ENCODE measurements at places on chromosomes 2 and 18. TPM values are rescaled to one million over a fixed set of nuclear protein-coding genes. Genes with fewer than 3 reads are reported as not detected.

The PLEK gene
- total RNA-seq = 0.56 TPM

The LYG2 gene
- not detected for total RNA-seq

The TPO gene
- total RNA-seq = not detected

The NTSR2 gene
- total RNA-seq = not detected

The IGFBP5 gene
- 2.5 TPM for total RNA-seq

The KCNF1 gene
- not detected for total RNA-seq

The GALNT1 gene
- 49.6 TPM for total RNA-seq

The SLC14A1 gene
- 0.20 TPM for total RNA-seq

The FRZB gene
- not detected for total RNA-seq

GRCh38 chr2:229660951-229661350 lies 53.4 kb downstream of the DNER start:
- H3K4me1 ChIP-seq = no peaks in the 10 kb centered on the region
- H3K4me3 ChIP-seq = no peak overlapping the region
- no peak for DNase-seq
- H3K36me3 ChIP-seq = no peaks in the 10 kb centered on the region
- no peak overlapping the region for H3K27ac ChIP-seq

- H3K36me3 ChIP-seq = no peaks in the 10 kb centered on the region
- no peak overlapping the region for H3K4me3 ChIP-seq
- H3K27ac ChIP-seq = no peak overlapping the region
- no peaks in the 10 kb centered on the region for H3K27me3 ChIP-seq
- H3K4me1 ChIP-seq = no peaks in the 10 kb centered on the region
Measured at GRCh38 chr2:157043786-157044185, 213.7 kb upstream of the GALNT5 start.

- no peak for DNase-seq
- no peaks in the 10 kb centered on the region for H3K4me1 ChIP-seq
- no peak overlapping the region for H3K4me3 ChIP-seq
- no peaks in the 10 kb centered on the region for H3K36me3 ChIP-seq
- H3K27me3 ChIP-seq = peaks cover 12% of the 10 kb centered on the region
Measured at GRCh38 chr2:120599656-120600055, 136.0 kb upstream of the GLI2 start.

- H3K4me3 ChIP-seq = no peak overlapping the region
- no peaks in the 10 kb centered on the region for H3K27me3 ChIP-seq
- no peaks in the 10 kb centered on the region for H3K36me3 ChIP-seq
- H3K4me1 ChIP-seq = peaks cover 52% of the 10 kb centered on the region
- no peak overlapping the region for H3K27ac ChIP-seq
Measured at GRCh38 chr2:230910546-230911177, 14.4 kb downstream of the GPR55 start.

- no peak for DNase-seq
- no peaks in the 10 kb centered on the region for H3K36me3 ChIP-seq
- H3K27me3 ChIP-seq = peaks cover 23% of the 10 kb centered on the region
- no peaks in the 10 kb centered on the region for H3K4me1 ChIP-seq
- no peak overlapping the region for H3K27ac ChIP-seq
- no peak overlapping the region for H3K4me3 ChIP-seq
Measured at GRCh38 chr2:113124181-113124961, 3.0 kb upstream of the IL1RN start.

- DNase-seq = no peak
- H3K27me3 ChIP-seq = no peaks in the 10 kb centered on the region
- H3K4me3 ChIP-seq = no peak within 1 kb of the TSS
- H3K36me3 ChIP-seq = no peaks in the 10 kb centered on the region
- H3K4me1 ChIP-seq = no peaks in the 10 kb centered on the region
Measured at GRCh38 chr2:232525791-232526371, at the start of gene CHRND. Gene CHRND (plus strand): TSS chr2:232526160. CDS start chr2:232526216, 56 bp downstream.

- H3K27ac ChIP-seq = no peak overlapping the region
- H3K4me1 ChIP-seq = no peaks in the 10 kb centered on the region
- no peak for DNase-seq
- H3K4me3 ChIP-seq = no peak overlapping the region
Measured at GRCh38 chr2:89784960-89785359, 1093.5 kb downstream of the RPIA start.

GRCh38 chr18:48330016-48330991 lies 78.9 kb downstream of the ZBTB7C start:
- no peak overlapping the region for H3K27ac ChIP-seq
- no peak for DNase-seq
- H3K27me3 ChIP-seq = peaks cover 18% of the 10 kb centered on the region
- H3K4me1 ChIP-seq = no peaks in the 10 kb centered on the region

- no peaks in the 10 kb centered on the region for H3K36me3 ChIP-seq
- no peak overlapping the region for H3K27ac ChIP-seq
- no peak for DNase-seq
- H3K4me1 ChIP-seq = no peaks in the 10 kb centered on the region
- H3K4me3 ChIP-seq = no peak overlapping the region
Measured at GRCh38 chr18:24055009-24055804, 40.7 kb downstream of the TTC39C start.

GRCh38 chr18:8705961-8706790 lies 820 bp downstream of the MTCL1 start:
- H3K27ac ChIP-seq = no peak overlapping the region
- DNase-seq = peak; percentile 32
- H3K4me3 ChIP-seq = peak overlapping the region; percentile 52

- no peak overlapping the region for H3K27ac ChIP-seq
- H3K27me3 ChIP-seq = no peaks in the 10 kb centered on the region
- no peak overlapping the region for H3K4me3 ChIP-seq
- H3K36me3 ChIP-seq = no peaks in the 10 kb centered on the region
Measured at GRCh38 chr2:224062481-224063297, 23.6 kb upstream of the SERPINE2 start.

DNA sequence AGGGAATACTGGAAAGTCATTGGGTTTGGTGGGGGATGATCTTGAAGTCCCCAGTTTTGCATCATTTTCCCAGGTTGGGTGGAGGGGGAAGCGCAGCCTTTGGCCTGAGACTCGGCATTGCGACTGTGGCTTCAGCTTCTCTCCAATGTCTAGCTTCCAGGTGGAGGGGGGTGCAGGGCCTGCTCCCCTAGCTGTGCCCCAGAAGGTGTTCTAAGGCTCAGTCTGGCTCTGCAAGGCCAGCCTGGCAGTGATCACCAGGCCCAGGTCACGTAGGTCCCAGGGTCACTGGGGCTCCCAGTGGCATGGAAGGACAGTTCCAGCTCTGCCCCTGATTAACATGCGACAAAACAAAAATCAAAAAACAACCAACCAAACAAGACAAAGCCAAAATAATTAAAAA lies 56.9 kb upstream of the HAAO start:
- H3K36me3 ChIP-seq = no peaks in the 10 kb centered on the region
- no peak for DNase-seq
- H3K4me1 ChIP-seq = peaks cover 3% of the 10 kb centered on the region
- no peak overlapping the region for H3K27ac ChIP-seq
- H3K27me3 ChIP-seq = no peaks in the 10 kb centered on the region

DNA sequence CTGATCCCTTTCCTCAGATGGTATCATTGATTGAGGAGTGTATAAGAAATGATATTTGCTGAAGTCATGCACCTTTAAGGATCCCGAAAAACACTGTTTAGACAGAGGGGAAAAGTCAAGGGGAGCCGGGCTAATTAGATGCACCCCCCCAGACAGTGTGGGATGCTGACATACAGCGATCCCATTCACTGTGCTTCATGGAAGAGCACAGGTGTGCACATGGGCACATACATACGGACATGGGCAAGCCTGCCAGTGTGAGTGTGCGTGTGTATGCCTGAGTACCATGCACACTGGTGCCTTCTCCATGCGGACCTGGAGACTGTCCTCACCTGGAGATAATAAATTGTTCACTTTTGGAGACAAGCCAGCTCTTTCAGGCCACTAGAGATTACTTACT lies 22.6 kb downstream of the MEIS1 start:
- H3K4me3 ChIP-seq = no peak overlapping the region
- no peak for DNase-seq
- no peak overlapping the region for H3K27ac ChIP-seq
- no peaks in the 10 kb centered on the region for H3K4me1 ChIP-seq
- no peaks in the 10 kb centered on the region for H3K36me3 ChIP-seq

- peak overlapping the region; percentile 57 for H3K27ac ChIP-seq
- peaks cover 31% of the 10 kb centered on the region for H3K36me3 ChIP-seq
- peak; percentile 48 for DNase-seq
- H3K4me3 ChIP-seq = peak overlapping the region; percentile 93
Measured at GRCh38 chr2:201122276-201122675, 6.3 kb downstream of the CFLAR start.

DNA sequence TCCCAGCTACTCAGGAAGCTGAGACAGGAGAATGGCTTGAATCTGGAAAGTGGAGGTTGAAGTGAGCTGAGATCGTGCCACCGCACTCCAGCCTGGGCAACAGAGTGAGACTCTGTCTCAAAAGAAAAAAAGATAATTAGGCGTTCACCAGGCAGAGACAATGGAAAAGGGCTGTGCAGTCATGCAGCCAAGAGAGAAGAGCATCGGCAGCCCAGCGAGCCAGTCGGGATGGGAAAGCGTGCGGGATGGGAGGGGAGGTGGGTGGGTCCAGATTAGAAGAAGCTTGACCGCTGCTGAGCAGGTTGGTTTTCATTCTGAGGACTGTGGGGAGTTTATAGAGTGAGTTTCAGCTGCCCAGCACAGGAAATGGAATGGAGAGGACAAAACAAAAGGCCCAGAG lies 15.0 kb upstream of the CYS1 start:
- peaks cover 2% of the 10 kb centered on the region for H3K4me1 ChIP-seq
- H3K27me3 ChIP-seq = peaks cover 22% of the 10 kb centered on the region
- H3K4me3 ChIP-seq = no peak overlapping the region
- DNase-seq = no peak

- H3K27ac ChIP-seq = no peak overlapping the region
- H3K4me1 ChIP-seq = no peaks in the 10 kb centered on the region
- H3K4me3 ChIP-seq = no peak overlapping the region
Measured at GRCh38 chr2:147607379-147607778, 237.4 kb upstream of the ACVR2A start.

GRCh38 chr2:238996331-238997136 lies 148.6 kb downstream of the TWIST2 start:
- H3K36me3 ChIP-seq = no peaks in the 10 kb centered on the region
- H3K4me3 ChIP-seq = no peak overlapping the region
- no peak overlapping the region for H3K27ac ChIP-seq
- peaks cover 2% of the 10 kb centered on the region for H3K27me3 ChIP-seq
- no peaks in the 10 kb centered on the region for H3K4me1 ChIP-seq
- no peak for DNase-seq

DNA sequence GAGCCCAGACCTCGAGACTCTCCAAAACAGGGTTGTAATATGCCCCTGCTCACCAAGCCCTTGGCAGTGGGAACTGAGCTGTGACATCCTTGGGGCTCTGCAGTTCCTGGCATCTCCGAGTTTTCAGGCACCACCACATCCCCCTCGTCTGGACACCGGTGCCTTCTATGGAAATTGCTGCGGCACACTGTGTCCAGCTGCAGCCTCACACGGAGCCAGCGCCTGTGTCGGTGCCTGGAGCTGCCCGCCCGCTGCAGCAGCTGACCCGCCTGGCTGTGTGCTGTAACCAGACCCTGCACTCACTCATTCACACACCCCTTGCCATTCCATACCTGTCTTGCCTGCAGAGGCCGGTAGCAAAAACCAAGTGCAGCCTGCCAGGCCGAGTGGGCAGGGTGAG lies 11.8 kb downstream of the IWS1 start:
- no peak overlapping the region for H3K27ac ChIP-seq
- H3K27me3 ChIP-seq = no peaks in the 10 kb centered on the region
- H3K4me1 ChIP-seq = peaks cover 6% of the 10 kb centered on the region
- peaks cover 81% of the 10 kb centered on the region for H3K36me3 ChIP-seq

- H3K4me3 ChIP-seq = no peak overlapping the region
- H3K27ac ChIP-seq = no peak overlapping the region
- no peak for DNase-seq
- H3K36me3 ChIP-seq = no peaks in the 10 kb centered on the region
- no peaks in the 10 kb centered on the region for H3K4me1 ChIP-seq
- H3K27me3 ChIP-seq = no peaks in the 10 kb centered on the region
Measured at GRCh38 chr2:212935752-212936151, 215.7 kb downstream of the IKZF2 start.

- H3K4me3 ChIP-seq = no peak overlapping the region
- H3K36me3 ChIP-seq = no peaks in the 10 kb centered on the region
- no peak overlapping the region for H3K27ac ChIP-seq
- H3K27me3 ChIP-seq = no peaks in the 10 kb centered on the region
Measured at GRCh38 chr18:26536664-26537063, 11.7 kb downstream of the KCTD1 start.

GRCh38 chr2:8298783-8299182 lies 383.1 kb upstream of the ID2 start:
- H3K27me3 ChIP-seq = no peaks in the 10 kb centered on the region
- no peaks in the 10 kb centered on the region for H3K36me3 ChIP-seq
- H3K27ac ChIP-seq = no peak overlapping the region
- no peak overlapping the region for H3K4me3 ChIP-seq
- no peak for DNase-seq

DNA sequence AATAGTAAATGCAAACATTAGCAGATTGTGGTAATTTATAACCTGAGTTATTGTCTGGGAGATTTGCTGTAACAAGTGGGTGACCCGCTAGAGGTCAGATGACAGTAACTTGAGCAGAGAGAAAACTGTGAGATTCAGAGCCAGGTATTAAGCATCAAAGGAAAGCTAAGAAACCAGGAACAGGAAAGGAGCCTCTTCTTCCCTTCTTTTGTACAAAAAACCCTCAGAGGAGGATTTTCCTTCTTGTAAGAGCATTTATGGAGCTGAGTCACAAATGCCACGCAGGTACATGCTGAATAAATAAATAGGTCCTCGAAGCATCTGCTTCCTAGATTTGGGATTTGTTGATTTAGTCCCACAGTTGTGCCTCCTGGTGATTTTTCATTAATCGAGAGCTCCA lies 146.5 kb downstream of the SH3BP4 start:
- no peaks in the 10 kb centered on the region for H3K36me3 ChIP-seq
- no peaks in the 10 kb centered on the region for H3K27me3 ChIP-seq
- no peaks in the 10 kb centered on the region for H3K4me1 ChIP-seq
- no peak for DNase-seq
- no peak overlapping the region for H3K27ac ChIP-seq

DNA sequence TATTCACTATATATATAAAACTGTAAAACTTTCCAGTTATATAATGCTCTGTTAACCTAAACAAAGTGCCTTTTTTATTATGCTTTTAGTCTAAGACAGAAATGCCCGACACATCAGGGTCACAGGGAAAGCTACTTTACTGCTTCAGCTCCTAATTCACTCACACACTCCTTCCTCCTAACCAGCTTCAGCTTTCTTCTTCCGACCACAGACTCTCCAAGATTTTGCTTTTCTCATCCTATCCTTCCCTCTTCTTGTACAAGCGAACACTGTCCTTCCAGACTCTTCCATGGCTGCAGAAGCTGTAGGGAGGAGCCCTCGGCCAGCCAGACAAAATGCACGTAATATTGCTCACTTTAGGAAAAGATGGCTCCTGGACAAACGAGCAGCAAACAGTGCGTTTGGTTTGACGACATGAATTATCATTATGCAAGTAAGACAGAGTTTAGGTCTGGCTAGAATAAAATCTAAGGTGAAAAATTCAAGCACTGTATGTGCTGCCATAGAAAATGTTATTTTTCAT lies 47.5 kb upstream of the HNRNPA3 start:
- no peak overlapping the region for H3K4me3 ChIP-seq
- no peak for DNase-seq
- peaks cover 40% of the 10 kb centered on the region for H3K4me1 ChIP-seq
- peak overlapping the region; percentile 71 for H3K27ac ChIP-seq

GRCh38 chr18:73653251-73653650 lies 494.4 kb downstream of the FBXO15 start:
- no peaks in the 10 kb centered on the region for H3K27me3 ChIP-seq
- H3K36me3 ChIP-seq = no peaks in the 10 kb centered on the region
- no peaks in the 10 kb centered on the region for H3K4me1 ChIP-seq
